ENCODE measurements at places on chromosomes 4 and X. TPM values are rescaled to one million over a fixed set of nuclear protein-coding genes. Genes with fewer than 3 reads are reported as not detected.

DNA sequence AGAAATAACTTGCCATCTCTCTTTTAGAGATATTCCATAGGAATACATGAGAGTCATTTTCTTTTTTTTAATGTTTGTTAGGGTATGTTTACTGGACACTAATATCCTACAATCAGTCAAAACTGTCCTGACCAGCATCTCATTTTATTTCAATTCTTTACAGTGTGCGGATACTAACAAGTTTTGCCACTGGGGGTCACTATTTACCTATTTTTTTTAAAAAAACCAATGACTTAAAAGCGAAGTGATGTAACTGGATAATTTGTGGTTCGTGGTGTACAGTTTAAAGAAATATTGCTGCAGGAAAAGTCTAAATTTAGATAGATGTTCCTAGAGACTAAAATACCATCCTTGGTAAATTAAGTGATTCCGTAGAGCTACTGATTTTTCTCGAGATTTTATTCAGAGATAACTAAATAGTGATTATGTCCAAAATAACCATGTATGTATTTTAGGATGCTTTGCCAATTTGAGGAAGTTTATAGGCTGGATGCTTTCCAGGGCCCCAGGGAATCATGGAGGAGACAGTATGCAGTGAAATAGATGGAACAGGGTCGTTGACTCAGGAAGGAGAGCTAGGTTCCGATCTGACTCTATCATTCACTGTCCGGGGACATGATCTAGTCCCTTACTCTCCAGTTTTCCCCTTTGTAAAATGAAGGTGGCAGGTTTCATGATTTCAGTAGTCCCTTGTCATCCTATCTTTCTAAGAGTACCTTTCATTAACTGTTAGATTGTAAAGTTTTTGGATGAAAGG is 34.0 kb upstream of the GNPDA2 start:
- no peak for DNase-seq

DNA sequence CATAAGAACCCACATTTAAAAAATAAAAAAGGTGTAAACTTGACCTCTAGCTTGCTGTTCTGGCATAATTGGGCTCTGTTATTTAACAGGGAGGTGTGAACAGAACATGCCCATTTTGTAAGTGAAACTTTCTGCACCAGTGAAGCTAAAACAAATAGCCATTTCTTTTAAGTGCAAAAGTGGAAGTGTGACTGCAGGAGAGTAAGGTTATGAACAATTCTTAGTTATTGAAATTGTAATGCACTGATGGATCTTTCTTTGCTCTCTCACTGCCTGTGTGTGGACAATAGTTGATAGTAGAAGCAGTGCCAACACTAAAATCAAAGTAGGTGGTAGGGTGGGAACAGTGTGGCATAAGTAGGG is 12.6 kb downstream of the P2RY10 start:
- DNase-seq, result no peak

- no peak for DNase-seq
Observed at GRCh38 chr4:122636697-122637096, 15.8 kb upstream of the IL21 start.

GC gene
- 2,230 TPM for total RNA-seq

GRCh38 chrX:9903146-9903545 is 64.0 kb upstream of the CLDN34 start:
- DNase-seq, result no peak

TCEAL9 gene
- total RNA-seq, result 28.4 TPM

TAF7L gene
- total RNA-seq, result not detected

GRCh38 chr4:40199179-40199670 is 2.4 kb downstream of the RHOH start:
- no peak for DNase-seq

DNA sequence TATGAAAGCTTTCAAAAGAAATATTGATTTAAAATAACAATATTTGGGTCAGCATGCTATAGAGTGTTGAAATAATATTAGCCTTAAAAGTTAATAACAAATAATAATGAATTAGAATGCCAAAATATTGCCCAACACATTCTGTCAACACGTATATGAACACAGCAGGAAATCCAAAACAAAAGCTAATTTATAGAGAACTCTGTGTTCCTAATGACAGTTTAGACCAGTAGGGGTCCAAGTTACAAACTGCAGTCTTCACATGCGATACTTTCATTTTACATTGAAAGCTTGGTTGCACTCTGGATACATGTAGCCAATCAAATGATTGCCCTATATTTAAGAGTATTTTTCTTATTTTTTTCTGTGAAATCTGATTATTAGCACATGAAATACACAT is 274.4 kb downstream of the DCTD start:
- DNase-seq, result no peak

DNA sequence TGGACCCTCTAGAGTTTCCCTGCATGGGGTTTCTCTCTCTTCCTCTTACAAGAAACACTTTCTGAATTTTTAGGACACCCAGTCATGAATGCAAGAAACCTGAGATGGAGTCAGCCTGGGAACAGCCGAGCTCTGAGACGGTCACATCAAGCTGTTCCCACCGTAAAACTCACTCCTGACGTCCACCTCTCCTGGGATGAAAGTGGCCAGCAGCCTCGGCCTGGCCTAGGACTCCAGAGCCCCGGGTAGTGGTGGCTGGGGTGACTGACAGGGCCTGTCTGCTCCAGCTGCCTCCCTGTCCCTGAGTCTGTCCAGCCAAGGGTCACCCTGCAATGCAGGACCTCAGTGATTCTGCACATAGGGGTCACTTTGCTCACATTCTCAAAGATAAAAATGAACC is 217.8 kb downstream of the SHOX start:
- DNase-seq, result no peak

GRCh38 chr4:16772366-16772850 is 126.0 kb downstream of the LDB2 start:
- DNase-seq, result no peak

- DNase-seq, result no peak
Observed at GRCh38 chr4:175125410-175126068, 207.4 kb downstream of the ADAM29 start.

DNA sequence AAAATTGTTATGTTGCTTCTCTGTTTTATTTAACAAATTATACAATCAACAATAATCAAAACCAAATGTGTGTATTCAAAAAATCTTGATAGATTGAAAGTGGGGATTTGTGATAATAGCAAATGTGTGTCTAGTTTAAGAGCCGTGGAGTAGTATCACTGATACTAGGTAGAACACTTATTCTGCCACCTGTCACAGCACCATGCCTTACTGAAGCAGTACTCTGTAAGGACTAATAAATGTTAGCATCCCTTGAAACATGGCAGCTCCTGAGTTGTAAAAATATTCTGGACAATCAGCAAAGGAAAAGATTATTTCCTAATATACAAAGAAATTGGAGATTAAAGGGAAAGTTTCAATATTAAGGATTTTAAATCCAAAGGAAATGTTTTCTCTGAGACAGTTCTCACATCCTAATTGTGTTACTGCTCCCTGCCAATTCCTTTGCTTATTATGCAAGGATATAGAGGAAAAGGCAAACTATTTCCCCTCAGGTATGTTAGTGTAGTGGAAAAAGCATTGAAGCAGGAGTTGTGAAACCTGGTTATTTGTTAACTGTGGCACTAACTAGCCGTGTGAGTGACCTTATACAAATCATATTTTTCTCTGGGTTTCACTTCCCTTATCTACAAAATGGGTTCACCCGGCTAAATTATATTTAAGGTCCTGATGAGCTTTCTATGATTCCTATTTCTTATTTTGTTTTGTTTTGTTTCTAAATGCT is 303.1 kb downstream of the ARHGAP24 start:
- DNase-seq, result no peak

- DNase-seq, result no peak
Observed at GRCh38 chr4:42817913-42818312, 74.6 kb upstream of the GRXCR1 start.

DNA sequence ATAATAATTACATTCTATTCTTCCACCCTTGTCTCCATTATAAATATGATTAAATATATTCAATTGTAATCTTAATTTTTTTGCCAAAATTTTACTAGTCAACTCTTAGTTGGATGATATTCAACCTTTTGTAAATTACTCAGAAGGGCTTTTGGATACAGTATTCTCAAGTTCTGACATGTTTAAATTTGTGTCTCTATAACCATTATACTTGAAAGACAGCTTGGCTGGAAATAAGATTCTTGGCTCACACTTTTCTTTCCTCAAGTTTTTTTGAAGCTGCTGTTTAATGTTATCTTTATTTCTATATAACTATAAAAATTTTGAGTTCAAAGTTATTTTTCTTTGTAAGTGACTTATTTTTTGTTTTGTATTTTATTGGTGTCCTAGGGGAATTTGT is 214.4 kb downstream of the ARAP2 start:
- no peak for DNase-seq

DNA sequence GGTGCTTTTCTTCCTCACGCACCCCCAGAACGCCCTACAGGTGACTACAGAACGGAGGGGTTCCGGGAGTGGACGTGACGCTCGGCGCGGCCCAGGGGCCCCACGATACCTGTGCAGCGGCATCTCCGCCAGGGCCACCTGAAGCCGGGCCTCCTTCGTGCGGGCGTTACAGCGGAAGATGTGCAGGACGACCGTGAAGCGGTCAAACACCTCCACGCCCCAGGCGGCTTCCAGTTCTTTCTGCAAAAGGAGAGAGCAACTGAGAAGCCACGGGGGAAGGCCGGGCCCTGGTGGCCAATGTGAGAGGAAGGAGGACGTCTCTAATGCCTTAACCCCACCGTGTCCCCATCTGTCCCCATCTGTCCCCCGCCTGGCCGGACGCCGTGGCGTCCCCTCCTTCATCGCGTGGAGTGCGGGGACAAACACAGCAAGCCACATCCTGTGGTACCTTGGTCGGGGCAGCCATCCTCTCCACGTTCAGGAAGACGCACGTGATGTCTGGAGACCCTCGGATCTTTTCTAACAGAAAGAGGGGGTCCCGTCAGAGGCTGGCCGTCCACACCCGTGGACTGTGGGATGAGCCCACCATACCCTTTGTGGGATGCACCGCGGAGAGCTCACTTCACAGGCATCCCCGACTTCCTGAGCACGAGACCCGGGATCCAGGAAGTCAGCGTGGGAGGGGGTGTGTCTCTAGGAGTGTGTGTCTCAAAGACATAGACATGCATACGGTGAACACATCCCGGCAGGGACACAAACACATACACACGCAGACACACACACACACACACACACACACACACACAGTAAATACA is 3.6 kb downstream of the GTPBP6 start:
- no peak for DNase-seq

DNA sequence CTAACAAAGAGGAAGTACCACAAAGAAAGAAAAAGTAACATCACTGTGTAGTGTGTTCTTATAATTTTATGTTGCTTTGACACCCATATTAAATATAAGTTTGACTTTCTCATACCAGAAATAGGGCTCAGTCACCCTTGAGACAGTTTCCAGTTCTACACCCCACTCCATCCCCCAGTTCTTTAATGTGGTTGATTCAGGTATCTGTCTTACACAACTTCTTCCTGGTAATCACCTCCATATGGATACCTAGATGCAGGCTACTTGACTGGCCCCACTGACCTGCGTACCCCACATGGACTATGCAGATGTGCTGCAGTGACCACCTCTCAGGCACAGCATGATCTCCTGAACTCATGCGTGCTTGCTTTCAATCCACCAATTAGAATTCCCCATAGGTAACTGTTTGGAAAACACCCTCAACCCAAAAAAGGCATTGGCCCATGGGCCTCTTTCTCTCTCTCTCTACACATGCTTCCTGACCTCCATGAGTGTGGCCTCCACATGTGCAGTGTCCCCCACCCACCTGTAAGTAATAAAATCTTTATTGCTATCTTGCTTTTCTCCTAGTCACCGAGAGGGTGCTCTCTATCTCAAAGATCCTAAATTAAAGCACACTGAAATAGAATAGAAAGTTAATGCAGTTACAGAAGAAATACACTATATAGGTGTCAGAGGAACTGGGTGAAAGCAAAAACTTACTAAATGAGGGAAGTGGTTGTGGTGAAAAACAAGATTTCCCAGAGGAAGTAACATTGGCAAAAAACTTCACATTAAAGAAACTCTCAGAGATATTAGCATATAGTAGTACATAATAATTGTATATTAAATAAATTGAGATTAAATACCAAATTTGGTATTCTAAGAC is 98.4 kb downstream of the ZAR1 start:
- DNase-seq, result no peak

DNA sequence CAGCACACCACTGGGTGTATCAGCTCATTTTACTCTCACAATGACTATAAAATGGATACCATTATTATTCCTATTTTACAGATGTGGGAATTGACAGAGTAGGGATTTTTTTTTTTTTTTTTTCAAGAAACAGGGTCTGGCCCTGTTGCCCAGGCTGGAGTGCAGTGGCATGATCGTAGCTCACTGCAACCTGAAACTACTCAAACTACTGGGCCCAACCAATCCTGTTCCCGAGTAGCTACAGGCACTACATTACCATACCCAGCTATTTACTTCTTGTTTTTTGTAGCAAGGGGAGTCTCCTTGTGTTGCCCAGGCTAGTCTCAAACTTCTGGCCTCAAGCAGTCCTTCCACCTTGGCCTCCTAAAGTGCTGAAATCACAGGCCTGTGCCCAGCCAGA is 95.2 kb downstream of the LARP7 start:
- no peak for DNase-seq

All from mucosa of gallbladder (tissue), 1 donor.